ENCODE measurements at places on chromosomes 2 and 18.

DNA sequence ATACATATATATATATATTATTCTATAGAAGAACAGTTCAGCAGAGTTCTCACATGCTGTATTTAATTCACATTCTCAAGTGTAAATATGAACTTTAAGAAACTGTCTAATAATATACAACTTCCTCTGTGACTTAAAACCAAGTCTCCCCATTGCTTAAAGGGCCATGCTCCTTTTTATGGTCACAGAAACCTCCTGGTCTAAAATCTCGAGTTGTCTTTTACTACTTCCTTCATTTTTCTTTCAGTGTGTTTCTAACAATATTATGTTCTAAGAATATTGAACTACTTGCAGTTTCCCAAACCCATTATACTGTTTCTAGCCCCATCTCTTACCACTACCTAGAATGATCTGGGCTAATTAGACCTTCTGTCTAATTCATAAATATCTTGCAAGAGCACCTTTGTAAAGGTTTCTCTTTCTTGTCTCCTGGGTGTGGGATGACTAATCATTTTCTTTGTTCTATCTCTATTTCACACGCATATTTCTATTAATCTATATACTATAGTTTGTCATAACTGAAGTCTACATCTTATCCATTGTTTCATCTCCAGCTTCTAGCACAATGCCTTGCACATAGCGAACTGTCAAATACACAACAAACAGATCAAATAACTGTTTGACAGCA is 48.8 kb downstream of the ERBB4 start:
- no peak for DNase-seq

GRCh38 chr2:209305746-209306196 is 118.1 kb upstream of the MAP2 start:
- no peak for DNase-seq

DNA sequence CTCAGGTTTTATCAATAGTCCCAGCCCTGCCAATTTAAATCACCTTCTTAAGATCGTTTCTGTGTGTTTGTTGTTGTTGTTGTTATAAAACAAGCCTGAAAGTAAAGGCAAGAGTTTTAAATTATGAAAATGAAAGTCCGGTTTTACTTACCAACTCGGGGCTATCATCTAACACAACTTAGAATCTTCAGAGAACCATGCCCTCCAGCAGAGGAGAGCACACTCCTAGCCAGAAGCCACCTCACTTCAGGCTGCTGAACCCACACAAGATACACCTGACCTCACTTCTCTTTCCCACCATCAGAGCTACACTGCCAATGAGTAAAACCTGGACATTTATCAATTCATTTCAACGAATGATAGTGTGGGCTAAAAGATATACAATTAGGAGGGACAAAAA is 335.2 kb downstream of the IRS1 start:
- DNase-seq: no peak

DNA sequence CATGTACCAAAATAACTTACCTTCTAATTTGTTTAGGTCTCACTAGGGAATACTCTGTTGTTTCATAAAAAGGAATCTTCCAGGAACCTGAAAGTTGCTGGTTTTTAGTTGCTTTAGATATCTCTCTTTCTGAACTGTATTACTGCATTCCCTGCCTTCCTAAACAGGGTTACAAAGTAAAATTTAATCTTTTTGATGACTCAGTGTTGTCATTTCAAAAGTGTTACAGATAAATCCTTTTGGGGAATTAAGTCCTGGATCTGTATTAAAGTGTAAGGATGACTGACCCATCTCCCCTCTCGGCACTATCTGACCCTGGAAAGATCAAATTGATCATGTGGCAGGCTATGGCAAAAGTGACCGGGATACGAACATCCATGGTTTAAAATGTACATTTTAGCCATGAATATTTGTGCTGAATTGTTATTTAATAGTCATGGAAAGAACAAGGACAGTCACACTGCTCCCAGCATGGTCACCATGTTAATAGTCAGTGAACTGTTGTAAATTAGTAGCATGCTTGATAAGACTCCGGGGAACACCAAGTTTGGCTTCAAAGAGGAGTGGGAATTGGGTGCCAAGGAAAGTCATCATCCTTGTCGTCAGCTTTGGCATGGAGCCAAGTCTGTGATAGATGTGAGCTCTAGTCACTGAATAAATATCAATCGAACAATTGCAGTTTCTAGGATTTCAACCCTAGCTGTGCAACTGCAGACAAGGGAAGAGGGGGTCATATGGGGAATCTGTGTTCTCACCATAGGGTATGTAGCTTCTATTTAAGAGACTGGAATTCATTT is 4.2 kb downstream of the PLEKHA3 start:
- DNase-seq: no peak

GRCh38 chr2:62455957-62456692 is 49.9 kb downstream of the TMEM17 start:
- no peak for DNase-seq

GRCh38 chr18:36419188-36419899 is 121.8 kb downstream of the FHOD3 start:
- DNase-seq: no peak
